T-helper 17 cell (primary cell): ENCODE measurements at places on chromosomes 13 and 19.

- DNase-seq = no peak
These were observed 65.6 kb downstream of the C13orf42 start for GRCh38 chr13:51045451-51045850.

- no peak for DNase-seq
These were observed 55.0 kb downstream of the GGACT start for GRCh38 chr13:100533588-100534041.

DNA sequence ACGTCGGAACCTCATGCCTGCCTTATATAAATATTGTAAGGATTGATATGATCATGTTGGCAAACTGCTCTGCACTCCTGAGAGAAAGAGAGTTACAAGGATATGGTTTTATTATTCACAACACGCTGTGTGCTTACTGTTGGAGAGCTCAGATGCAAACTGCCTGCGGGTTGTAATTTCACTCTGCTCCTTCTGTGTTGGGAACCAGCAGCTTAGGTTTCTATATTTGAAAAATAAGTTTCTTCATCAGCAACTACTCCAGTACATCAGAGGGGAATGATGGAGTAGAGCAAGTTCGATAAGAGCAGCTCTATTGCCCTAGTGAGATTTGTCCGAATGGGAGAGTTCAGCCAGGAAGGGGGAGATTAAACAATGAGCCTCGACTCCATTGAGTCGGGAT lies 106.9 kb upstream of the UBL3 start:
- DNase-seq = no peak

DNA sequence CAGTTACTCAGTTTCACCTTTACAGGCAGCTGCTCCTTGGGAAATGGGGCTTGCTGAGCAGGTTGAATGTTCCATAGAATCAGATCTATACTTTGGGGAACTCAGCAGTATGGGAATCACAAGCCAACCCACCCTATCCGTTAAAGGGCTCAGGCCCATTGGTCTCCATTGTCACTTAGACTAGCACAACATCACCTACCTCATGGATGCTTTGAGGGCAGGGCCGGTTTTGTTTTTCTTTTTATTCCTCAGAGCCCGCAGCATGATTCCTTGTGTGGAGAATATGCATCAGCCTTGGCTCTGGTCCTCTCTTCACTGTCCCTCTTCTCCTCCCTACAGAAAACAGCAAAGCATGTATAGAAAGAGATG lies 48.0 kb downstream of the LRCH1 start:
- no peak for DNase-seq
